ENCODE measurements at places on chromosomes 3 and 15.

GRCh38 chr3:64176461-64176996 is 48.7 kb downstream of the PRICKLE2 start:
- DNase-seq, result no peak

DNA sequence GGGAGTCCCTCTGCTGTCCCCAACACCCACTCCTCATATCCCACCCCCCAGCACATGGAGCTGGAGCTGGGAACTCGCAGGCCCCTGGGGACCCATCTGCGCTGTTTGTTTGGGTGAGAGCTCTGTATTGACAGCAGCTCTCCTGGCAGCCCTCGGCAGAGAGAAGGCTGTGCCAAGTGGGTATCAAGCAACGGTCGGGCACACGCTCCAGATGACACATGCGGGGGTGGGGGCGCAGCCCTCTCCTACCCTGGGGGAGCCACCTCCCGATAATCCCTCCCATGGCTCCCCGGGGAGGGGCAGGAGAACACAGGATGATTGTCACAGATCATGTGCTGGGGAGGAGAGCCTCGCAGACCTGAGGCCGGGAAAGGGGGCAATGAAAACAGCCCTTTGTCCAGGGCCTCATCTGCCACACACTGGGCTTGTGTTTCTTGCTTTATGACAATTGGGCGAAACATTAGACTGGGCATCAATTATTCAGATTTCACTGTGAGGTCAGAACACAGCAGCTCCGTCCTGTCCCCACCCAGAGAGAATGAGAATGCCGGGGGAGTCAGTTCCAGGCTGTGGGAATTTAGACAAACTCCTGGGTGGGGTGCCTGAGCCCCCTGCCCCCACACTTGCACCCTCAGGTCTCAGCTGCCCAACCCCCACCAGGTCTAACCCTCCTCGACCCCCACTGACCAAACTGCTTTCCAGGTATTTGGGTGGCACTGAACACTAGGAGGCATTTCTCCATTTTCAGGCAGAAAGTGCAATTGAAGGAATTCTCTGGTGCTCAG is 46.4 kb upstream of the KLF13 start:
- no peak for DNase-seq

DNA sequence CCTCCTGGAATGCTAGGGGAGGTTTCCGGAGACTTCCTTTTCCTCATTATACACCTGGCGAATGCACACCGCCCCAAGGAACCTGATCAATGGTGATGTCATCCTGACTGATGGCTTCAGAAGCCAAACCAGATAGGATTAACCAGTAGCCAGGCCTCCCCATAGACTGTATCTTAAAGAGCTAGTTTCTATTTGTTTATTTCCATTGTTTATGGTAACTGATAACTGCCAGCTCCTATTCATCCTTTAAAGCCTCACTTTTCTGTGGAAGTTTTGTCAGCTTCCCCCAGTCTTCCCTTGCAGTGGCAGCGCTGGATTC is at the start of gene MKRN2OS:
MKRN2OS (minus strand) TSS at position 27 of the 319 bp plus-strand sequence. CDS start 35 bp downstream, outside the sequence.
- no peak for DNase-seq

DNA sequence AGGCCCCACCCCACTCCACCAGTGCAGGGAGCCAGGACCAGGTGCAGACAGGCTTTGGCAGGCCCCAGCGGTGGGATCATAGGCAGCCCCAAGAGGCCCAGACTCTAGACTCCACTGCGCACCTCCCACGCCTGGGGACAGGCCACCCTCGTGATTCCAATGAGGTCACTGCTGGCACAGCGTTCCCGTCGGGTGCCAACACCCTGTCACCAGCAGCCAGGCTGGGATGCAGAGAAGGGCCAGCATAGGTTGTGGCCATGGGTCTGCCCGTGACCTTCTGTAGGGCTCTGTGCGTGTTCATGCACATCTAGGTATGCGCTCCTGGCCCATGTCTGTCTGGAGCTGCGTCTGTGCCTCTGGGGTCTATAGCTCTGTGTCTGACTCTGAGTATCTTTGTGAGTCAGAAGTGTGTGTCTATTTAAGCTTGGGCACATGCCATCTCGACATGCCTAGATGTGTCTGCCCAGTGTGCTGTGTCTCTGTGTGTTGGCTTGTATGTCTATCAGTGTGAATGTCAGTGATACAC is 13.0 kb downstream of the VIPR1 start:
- DNase-seq, result no peak

- DNase-seq, result no peak
These were observed 39.3 kb downstream of the DGKG start for GRCh38 chr3:186322761-186323160.

DNA sequence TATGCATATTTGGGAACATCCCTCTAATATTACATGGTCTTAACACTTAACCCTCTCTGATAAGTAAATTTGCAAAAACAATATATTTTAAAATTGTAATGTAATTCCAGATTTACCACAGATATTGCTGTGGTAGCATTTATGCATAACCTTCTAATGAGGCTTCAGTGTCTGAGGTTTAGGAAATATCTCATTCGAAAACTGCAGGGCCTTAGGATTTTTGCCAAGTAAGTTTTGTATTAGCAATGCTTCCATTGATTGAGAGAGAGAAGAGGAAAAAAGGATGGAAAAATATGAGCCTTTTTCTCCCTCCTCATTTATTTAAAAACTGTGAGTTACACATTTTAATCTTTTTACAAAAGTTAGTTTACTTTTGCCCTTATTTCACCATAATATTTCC is 294.6 kb downstream of the EPHA3 start:
- DNase-seq, result no peak

DNA sequence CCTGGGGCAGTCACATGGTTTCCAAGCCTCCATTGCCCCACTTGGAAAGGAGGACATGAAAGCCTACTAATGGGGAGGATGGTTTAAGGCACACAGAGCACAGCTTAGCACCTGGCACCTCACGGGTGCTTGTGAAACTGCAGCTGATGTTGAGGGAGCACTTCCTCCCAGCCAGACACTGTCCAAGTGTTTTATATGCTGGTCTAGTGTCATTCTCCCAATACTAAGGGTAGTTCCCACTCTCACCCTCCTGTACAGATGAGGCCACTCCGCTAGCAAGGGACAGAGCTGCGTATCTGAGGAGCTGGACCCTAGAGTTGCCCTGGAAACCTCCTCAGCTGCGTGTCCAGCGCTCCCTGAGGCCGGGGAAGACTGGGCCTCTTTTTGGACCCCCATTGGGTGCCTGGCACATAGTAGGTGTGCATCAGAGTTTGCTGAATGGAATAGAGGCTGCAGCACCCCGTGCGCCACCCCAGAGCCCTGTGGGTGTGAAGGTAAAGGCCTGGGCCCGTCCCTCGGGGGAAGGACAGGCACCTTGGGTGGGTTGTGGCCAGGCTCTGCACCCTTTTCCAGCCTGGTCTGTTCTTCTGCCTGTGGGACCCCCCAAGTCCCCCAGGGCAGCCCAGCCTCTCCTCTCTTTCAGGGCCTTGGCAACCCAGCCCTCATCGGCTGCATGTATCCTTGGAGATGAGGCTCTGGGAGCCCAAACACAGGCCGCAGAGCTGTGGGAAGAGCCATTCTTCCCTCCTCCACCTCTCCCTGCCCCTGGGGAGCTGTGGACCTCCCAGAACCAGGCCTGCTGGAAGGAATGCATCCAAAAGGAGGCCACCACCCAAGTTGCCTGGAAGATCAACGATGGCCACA is 31.3 kb downstream of the DNASE1L3 start:
- DNase-seq, result no peak

- DNase-seq, result no peak
These were observed 42.7 kb downstream of the ESYT3 start for GRCh38 chr3:138477120-138477519.

DNA sequence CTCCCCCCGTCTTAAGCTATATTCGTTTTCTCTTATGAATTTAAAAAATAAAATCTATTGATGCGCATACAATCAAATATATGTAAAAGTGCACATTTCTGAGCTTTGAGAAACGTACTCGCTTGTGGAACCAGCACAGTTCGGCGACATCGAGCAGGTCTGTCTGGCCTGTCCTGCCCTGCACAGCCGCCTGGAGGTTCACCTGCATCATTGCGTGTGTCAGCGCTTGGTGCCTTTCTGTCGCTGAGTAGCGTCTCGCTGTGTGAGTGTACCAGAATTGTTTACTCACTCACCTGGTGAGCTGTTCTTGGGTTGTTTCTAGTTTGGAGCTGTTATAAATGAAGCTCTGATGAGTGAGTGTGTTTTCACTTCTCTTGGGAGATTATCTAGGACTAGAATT is 104.0 kb downstream of the VGLL4 start:
- no peak for DNase-seq

DNA sequence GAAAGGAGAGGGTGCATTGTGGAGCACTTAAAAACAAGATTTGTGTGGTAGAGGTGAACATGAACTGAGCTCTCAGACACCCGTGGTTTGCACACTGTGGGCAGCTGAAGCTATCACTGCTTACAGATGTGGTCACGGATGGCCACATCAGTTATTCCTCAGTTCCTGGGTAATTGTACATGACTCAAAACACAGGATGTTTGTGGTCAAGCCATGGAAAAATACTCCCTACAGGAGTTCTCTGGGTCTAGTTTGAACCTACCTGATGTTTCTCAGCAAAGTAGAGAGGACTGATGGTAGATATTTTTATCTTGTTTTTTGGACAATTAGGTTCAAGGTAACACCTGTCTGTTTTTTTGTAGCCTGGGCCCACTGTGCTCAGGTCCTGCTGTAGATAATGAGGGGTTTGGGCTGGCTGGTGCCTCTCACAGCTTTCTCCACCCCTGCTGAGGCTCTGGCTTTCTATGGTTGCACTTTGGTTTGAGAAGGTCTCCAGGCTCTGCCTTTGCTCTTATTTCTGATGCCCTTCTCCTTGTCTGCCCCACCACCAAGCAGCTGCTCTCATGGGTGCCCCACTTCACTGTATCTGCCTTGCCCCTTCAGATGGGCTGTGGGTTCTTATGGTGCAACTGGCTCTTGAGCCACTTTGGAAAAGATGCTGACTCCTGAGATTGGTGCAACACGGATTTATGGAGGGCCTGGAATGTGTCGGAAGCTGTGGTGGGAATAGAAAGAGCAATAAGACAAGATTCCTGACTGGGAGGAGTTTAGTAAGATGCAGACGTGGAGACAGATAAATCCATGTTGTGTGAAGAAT is 40.1 kb downstream of the CDCP1 start:
- DNase-seq, result peak; percentile 84

DNA sequence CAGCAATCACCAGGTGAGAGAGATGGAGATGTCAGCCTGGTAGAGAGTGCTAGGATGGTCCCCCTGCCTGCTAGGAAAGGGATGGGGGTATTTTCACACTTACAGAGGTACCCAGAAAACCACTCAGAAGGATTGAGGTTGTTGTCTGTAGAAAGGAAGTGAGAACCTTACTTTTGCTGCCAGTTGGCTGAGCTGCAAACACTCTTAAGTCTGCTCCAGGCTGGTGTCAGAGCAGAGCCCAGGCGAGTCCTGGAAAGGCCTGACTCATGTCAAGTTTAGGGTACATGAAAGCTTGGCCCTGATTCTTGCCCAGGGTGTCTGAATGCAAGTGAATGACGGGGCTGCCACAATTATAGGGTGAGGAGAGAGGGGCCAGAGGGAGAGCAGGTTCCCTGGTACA is 214.5 kb upstream of the TRIM42 start:
- DNase-seq, result no peak

- DNase-seq, result no peak
These were observed 42.5 kb downstream of the EEFSEC start for GRCh38 chr3:128195802-128196201.

DNA sequence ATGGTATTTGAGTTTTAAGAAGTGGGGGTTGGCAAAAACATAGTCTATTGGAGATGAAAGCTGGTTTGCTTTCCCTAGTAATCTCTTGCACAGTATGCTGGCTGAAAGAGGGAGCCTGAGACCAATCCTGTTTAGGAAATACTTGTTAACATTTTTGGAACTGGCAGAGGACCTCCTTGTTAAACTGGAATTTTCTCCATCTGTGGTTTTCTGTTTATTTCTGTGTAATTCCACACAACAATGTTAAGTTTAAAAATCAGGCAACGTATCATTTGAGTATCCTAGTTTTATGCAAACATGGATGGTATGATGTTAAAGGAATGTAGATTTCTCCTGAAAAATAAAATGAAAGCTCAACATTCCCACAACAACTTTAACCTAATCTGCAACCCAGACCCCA is 536.0 kb upstream of the TBL1XR1 start:
- DNase-seq, result no peak

- no peak for DNase-seq
These were observed 7.6 kb upstream of the ISL2 start for GRCh38 chr15:76328958-76329357.

GRCh38 chr3:156812521-156813335 is 13.4 kb upstream of the LEKR1 start:
- no peak for DNase-seq

- DNase-seq, result no peak
These were observed 47.4 kb upstream of the MITF start for GRCh38 chr3:69691860-69692259.

DNA sequence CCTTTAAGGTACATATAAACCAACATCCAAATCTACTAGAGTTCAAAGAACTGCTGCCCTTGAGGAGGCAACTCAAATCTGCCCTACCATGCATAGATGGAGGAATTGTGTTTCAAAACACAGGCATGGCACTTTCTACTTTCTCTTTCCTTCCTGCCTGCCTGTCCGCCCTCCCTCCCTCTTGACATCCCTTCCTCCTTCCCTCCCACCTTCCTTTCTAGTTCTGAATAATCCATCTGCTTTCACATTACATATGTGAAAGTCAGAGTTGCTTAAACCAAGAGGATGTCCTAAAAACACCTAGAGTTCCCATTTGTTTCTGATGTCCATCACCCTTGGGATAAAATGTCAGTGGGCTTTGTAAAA is 537.6 kb downstream of the FOXP1 start:
- no peak for DNase-seq

GRCh38 chr15:66165856-66166255 is 87.7 kb downstream of the MEGF11 start:
- DNase-seq, result no peak

DNA sequence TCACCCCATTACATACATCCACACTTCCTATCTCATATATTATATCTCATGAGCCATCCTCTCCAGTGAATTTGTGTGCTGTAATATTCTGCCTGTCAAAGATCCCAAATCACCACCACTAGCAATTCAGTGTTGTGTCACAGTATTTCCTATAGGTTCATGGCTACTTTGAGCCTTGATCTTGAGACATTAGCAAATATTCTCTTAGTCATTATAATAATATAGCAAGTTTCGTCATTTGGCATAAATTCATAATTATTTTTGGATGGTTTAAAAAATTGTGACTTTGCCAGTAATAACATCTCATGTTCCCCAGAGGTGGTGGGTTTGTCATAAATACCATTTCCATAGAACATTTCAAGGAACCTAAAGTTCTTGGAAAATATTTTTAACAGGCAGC is 47.7 kb downstream of the CMSS1 start:
- DNase-seq, result no peak

DNA sequence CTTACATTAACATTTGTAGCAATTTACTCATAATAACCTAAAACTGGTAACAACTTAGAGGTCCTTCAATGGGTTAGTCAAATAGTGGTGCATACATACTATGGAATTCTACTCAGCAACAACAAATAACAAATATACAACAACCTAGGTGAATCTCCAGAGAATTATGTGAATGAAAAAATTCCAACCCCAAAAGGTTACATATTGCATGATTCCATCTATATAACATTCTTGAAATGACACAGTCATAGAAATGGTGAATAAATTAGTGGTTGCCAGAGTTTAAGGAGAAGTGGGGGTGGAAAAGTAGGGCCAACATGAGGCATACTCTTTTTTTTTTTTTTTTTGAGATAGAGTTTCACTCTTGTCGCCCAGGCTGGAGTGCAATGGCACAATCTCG is 12.7 kb upstream of the SNTN start:
- DNase-seq, result no peak

Measured in activated T-cell treated with anti-CD3 and anti-CD28 coated beads, Interleukin-2, amount 50 U/mL, for 48 hours (primary cell).